HTR-8/SVneo (cell line): ENCODE measurements at places on chromosomes 2 and 18.
A peak's percentile ranks its signal among the peaks of the same experiment; 100 is the strongest.

DNA sequence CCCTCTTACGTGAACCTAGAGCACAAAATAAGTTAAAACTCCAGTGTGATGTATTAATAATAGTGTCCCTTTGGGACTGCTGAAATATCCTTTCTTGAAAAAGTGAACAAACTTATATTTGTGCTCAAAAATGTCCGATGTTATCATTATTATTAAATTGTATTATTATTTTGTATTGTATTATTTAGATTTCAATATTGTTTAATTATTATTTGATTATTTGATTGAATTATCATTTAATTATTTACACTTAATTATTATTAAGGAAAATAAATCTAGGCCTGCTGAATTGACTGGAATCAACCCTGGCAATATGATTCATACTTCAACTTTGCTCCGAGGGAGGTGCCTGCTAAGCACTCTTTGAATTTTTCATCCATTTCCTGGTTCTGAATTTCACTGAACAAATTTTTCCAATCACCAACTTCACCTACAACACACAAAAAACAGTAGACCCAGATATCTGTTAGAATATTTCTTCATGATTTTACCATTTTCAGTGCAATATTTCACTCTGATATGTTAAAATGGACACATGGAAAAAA is 10.9 kb upstream of the EIF2AK2 start:
- no peak for DNase-seq

DNA sequence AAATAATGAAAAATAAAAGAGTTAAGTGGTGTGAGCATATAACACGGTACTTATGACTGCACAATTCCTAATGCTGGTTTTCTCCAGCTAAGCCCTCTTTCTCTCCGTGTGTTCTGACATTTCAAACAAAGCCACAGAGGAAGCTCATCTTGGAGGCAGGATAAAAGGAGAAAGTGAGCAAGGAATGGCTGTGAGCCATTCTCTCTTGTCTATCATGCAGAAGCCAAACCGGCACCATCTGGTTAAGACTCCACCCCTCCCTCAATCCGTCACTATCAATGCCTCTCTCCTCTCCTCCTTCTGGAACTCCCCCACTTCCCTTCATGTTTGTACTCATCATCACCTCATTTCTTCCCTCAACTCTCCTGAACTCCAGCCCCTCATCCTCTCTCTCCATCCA is 210.4 kb downstream of the TMEM163 start:
- DNase-seq: no peak

DNA sequence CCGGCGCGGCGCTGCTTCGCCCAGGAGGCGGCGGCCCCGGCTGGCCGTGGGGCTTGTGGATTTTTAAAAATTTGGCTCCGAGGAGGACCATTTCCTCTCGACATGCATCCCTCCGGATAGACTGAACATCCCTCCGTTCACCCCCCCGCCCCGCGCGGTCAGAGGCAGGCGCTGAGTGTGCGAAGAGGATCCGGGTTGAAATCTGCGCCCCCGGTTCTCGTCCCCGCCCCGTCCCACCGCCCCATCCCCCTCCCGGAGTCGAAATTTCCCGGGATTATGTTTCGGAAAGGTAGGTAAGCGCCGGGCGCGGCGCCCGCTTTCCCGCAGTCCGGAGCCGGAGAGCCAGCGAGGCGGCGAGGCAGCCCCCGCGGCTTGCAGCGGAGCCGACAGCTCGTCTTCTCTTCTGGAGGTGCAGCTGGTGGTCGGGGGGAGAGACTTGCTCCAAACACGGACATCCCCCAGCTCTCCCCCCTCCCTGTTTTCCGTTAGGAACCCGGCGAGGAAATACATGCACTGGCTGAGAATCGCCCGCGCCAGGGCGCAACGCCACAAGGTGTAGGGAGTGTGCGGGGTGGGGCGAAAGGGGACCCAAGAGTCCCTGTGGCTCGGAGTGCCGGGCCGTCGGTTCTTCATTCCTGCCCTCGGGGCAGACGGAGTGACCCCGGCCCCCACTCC is at the start of gene PRKCE:
Gene PRKCE, plus strand, starts transcription at position 261 of the 675 bp plus-strand sequence.
- peak; percentile 37 for DNase-seq

DNA sequence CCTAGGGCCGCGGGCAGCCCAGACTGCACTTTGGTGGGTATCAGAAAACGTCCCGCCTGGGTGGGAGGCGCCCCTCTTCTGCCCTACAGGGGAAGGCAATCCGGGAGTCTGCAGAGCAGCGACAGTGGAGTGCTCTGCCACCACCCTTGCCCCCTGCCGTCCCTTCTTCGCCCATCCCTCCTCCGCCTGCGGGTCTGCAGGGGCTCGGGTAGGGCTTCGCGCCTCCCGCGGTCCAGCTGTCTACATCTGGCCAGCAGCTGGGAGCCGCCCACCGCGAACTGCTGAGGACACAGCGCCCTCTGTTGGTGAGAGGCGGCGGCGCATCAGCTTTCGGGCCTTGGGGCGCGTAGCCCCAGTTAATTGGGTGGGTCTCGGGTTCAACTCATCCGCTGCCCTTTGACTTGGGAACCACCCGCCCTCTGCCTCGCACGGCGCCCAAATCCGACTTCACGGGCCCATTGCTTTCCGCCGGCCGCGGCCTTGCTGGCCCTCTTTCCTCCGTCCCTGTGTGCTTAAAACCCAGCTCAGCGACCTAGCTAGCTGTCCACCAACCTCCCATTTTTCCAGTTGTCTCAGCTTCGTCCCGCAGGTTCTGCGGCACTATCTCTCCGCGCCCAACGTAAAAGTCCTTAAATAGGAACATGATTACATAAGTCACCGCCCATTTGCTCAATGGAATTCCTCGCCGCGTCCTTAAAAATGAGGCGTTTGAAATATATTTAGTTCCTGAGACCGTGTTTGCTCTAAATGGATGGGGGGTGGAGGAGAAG is 17.6 kb downstream of the WNT10A start:
- DNase-seq: peak; percentile 70

- DNase-seq: no peak
These were observed 234.1 kb downstream of the CCDC102B start for GRCh38 chr18:69032009-69032408.

DNA sequence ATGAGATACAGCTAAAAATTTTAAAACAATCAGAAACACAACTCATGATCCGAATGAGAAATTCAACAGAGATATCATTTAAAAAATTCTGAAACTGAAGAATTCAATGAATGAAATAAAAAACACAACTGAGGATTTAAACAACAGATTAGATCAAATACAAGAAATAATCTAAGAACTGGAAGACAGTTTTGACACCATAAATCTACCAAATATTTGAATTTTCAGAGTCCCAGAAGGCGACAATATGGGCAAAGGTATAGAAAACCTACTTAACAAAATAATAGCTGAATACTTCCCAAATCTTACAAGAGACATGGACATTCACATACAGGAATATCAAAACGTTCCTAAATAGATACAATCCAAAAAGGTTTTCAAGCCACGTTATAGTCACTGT is 221.9 kb downstream of the OTX1 start:
- DNase-seq: no peak

GRCh38 chr2:138016351-138017087 is 52.2 kb downstream of the HNMT start:
- DNase-seq: no peak

DNA sequence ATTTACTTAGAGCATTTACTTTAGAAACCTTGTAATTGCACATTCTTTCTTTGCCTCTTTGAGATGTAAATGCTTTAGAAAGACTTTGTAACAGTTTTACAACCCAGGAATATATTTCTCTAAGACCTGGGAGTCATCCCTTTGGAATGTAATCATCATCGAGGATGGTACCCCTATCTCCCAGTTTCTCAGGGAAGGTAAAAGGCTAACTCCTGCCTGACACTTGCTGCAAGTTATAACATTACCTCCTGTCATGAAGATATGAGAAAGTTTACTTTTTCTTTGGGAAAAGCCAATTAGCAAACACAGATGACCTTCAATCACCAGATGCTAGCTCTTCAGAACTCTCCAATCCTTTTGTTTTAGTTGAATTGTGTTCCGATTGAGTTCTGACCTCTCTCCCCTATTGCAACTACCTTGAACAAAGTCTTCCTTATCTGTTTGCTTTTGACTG is 420.3 kb upstream of the FSIP2 start:
- DNase-seq: no peak

DNA sequence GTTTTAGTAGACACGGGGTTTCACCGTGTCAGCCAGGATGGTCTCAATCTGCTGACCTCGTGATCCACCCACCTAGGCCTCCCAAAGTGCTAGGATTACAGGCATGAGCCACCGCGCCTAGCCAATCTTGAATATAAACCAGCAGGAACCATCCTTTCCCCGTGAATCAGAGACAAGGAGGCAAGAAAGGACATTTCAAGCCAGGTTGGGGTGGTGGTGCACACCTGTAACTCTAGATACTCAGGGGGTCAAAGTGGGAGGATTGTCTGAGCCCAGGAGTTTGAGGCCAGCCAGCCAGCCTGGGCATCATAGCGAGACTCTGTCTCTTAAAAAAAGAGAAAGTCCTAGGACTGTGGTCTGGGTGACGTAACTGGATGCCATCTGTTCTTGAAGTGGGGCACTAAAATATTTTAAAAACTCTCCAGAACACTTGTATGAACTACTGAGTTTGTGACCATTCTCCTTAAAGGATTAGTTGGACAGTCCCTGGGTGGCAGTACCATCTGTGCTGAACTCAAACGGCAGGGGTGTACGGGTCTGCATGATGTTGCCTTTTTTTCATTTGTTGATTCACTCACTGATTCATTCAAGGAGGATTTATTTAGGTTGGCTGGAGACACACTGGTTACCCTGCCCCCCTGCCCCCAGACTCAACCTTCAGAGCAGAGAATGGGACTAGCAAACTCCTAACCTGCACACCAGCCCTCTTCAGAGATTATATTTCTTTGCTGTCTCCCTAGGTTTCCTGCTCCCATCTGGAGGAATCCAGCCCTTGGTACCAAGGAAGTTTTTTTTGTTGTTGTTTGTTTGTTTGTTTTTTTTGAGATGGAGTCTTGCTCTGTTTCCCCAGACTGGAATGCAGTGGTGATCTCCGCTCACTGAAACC is 2.9 kb upstream of the TLX2 start:
- DNase-seq: no peak

- DNase-seq: no peak
These were observed 27.7 kb upstream of the DCC start for GRCh38 chr18:52312346-52312745.

DNA sequence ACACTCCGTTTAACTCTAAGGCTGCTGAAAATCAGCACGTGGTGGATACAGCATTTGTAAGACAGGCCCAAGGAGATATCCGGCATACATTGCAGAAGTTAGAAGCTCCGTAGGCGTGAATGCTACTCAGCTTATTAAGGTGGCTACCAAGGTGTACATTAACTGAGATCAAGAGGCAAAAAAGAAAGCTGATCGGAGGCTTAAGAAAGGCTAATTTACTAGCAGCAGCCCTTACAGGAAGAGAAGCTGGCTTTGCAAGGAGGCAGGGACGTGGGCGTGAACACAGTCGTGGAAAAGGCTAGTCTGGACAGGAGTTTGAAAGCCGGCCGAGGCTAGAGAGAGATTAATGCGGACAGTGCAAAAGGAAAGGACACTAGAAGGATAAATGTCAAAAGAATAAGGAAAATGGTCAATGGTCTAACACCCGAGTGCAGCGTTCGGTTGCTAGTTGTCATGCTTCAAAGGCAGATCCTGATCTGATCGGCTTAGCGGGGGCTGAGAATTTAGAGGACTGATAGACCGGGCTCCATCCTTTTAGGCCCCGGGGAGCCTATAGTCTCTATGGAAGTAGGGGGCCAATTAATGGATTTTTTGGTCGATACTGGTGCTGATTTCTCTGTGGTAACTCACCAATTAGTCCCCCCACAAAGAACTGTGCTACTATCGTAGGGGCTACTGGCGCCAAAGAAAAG is 45.6 kb upstream of the SELENOI start:
- no peak for DNase-seq

- no peak for DNase-seq
These were observed 159.2 kb upstream of the RAB12 start for GRCh38 chr18:8450013-8450412.

DNA sequence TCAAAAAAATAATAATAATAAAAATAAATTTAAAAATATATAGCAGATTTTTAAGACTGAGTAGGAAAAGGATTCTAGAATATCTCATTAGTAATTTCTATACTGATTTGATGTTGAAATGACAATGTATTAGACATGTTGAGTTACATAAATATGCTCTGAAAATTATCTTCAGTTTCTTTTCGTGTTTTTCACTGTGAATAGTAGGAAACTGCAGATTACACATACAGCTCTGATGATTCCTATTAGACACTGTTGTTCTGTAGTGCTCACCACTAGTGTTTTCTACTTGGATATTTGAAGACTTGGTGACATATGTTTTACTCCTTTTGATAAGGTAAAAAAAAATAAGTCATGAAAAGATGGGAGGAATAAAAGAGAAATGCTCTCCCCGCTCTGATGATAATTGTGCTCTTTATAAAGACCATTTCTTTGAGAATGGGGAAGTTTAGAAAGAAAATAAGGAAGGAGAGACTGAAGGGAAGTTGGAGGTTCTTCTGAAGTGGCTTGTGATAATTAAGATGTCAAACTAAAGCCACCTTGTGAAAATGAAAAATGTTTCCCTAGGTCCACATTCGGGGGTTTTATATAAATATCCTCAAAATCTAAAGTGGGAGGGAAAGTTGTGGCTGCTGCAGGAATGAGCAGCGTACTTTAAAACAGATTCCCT is 52.9 kb downstream of the SLC9A2 start:
- DNase-seq: no peak

DNA sequence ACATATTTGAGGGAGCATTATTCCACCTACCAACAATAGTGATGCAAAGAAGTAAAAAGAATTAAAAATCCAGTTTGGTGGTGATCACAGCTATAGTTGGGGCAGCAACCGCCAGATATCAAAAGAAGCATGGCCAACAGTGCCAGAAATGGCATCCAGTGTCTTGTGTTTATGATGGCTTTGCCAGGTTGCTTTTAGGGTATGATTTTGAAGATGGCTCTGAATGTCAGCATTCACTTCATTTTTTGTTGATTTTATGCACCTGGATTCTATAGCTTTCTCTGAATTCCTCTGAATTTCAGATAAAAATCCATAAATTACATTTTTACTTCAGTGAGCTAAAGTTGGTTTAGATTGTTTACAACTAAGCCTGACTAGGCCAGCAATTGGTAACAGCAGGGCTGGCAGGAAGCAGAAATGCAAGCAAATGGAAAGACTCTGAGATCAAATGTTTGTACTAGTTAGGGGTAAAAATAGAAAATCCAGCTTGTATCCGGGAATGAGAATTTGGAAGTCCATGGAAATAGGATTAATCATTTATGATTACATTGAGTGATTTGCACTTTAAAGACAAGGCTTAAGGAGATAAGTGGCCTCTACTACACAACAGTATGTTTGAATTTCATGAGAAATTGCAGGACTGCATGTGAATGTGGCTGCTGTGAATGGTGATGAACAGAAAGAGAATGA is 40.4 kb downstream of the COL3A1 start:
- DNase-seq: no peak

- DNase-seq: no peak
These were observed 262.7 kb upstream of the FN1 start for GRCh38 chr2:215698566-215698965.

- no peak for DNase-seq
These were observed 1277.7 kb upstream of the CELF4 start for GRCh38 chr18:38843291-38843690.

DNA sequence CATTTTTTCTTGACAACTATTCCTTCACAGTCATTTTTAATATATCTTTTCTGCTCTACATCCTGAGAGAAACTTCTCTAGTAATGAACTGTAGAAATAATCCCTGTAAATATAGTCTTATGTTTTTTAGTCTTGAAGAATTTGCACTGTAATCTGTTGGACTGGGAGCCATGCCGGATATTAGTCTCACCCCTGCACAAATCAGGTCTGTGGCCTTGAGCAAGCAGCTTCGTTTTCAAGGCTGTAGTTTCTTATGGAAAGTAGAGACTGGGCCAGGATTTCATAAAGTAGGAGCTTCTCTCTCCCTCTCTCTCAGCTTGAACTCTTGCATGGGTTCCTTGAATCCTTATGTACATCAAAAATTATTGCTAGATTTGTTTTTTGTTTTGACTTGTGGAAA is 8.7 kb downstream of the FARP2 start:
- no peak for DNase-seq
